Activated CD4-positive, alpha-beta T cell treated with anti-CD3 and anti-CD28 coated beads, Interleukin-2, amount 50 U/mL, for 16 hours (primary cell): ENCODE measurements at places on chromosomes 6 and 20.

DNA sequence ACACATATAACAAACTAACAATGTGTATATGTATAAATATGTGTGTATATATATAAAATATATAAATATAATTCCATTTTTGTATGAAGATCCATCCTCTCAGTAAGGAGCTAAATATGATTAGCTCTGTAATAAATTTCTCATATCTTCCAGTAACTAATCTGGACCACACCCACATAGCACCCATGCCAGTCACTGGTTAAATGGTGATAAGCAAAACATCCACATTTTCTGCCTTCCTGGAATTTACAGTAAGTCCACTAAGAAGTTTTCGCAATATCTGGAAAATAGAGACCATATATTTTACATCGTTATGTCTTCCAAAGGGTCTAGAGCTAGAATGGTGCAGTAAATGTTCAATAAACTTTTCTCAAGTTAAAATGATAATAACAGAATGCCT is 151.5 kb upstream of the STMND1 start:
- DNase-seq: no peak

GRCh38 chr20:6044115-6044514 is 9.7 kb downstream of the LRRN4 start:
- DNase-seq: no peak

DNA sequence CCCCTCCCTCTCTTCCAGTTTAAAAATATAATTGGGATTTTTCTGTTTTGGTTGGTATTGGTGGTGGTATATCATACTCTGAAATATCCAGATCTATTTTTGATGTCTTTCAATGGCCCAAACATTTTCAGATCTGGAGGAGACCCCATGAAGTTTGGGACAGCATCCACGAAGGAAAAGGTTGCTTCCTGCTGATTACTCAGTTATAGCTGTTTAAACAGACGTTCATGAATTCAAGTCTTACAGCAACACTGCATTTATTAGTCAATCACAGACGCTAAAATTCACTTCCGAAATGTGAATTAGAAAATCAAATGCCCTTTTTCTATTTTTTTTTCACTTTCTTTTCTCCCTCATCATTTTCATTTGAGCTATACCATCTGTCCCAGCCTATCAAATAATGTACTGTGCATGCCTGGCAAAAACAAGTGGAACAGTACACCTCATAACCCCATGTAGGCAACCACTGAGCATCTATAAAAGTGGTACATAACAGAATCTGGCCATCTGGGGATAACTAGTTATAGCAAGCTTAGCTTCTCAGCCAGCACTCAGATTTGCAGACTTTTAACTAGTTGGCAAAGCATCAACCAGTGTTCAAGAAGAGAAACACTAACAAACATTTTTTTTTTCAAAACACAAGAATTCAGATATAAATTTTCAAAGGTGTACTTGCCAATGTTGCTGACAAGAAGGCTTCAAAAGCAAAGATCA is 124.5 kb downstream of the HIVEP2 start:
- peak; percentile 26 for DNase-seq

DNA sequence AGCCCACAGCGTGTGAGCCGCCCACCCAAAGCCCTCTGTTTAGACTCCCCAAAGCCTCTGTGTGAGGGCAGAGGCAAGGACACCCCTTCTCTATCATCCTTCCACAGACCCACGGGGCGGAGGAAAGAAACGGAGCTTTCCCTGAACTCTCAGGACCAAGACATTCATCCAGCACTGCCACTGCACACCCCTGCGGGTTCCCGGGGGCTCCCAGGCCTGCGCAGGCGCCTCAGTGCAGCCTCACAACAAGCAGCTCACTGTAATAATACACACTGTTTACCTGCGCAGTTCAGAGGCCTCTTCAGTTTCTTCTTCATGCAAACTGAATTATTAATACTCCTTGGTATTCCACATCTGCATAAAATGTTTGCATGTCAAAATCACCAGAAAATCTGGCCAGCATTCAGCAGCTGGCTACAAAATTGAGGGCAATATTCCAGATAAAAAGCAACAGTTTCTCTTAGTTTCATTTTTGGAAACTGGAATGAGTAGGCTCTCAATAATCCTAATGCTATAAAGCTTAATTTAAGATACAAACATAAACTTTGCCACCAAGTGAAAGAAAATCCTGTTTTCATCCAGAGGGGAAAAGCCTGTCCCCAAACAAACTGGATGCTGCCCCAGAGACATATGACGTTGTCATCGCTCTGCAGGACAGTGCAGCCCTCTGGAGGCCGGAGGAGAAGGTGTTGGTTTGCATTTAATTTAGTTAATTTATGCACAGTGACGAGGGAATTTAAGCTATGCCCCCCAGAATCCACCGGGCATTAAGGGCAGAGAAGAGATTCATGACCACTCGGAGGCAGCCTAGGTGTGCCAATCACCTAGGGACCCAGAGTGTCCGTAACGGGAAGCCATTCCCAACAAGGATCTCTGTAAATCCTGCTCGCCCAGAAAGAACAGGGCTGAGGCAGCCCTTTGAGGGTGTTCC is 45.3 kb downstream of the NINL start:
- DNase-seq: no peak

GRCh38 chr6:36147294-36147693 is 17.0 kb downstream of the MAPK13 start:
- no peak for DNase-seq

- DNase-seq: no peak
These were observed 16.5 kb upstream of the RPN2 start for GRCh38 chr20:37162646-37163045.

DNA sequence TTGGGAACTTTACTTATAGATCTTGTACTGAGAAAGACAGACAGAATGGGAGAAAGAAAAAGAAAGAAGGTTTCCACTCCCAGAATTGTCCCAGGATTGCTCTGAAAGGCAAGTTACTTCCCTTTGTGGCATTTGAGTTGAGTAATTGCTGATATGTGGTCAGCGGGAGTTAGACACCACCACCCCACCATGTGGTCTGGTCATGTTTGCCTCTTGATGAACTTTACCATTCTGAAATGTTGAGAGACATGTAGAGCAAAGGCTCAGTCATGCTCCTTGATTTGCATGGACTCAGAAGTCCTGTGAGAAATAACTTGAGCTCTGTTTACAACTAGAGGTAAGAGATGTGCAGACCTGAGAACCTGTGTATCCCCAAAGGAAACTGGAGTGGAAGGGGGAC is 17.1 kb downstream of the TCF21 start:
- DNase-seq: no peak

DNA sequence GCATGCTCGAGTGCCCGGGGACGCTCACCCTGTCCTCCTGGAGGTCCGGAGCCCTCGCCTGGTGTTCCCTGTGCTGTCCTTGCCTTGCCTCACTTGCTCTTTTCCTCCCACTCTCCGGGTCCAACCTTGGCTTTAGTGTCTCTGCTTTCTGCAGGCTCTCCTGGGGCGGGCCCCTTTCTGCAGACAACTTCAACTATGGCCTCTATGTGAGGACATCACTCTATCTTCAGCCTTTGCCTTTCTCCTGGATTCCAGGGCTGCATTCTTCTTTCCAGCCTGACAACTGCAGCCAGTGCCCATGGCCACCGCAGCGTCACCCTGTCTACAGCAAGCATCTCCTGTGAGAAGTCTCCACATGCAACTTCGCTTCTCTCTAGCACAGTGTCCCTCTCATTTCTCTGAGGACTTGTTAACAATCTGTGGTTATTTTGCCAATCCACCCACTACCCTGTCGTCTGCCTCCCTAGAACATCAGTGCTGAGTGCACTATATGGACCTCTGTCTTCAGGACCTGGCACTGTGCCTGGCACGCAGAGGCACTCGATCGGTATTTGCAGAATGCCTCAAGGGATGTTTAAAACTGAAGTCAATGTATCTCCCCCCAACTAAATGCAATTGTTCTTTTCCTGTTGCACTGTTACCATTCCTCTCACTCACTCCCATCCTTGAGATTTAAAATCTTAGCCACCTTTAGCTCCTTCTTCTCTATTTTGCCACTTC is 35.9 kb downstream of the FOXC1 start:
- no peak for DNase-seq

DNA sequence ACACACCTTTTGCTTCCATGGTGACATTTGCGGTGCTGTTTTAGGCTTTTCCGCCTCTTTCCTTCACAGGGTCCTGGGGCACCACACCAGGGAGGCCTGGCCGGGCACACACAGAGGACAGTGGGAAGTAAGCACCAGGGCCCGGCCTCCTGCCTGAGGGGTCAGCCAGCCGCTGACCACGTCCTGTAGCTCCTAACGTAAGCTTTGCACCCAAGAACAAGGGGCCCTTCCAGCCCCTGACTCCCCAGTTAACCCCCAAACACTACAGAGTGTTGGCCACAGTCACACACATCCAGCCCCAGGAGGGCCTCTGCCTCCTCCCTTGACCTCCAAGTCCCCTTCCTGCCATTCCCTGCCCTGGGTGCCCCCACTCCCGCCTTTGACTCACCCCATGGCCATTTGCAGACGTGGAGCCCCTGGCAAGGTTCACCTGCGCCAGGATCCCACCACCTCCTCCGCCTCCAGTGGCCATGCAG is 54.7 kb downstream of the YTHDF1 start:
- DNase-seq: no peak

DNA sequence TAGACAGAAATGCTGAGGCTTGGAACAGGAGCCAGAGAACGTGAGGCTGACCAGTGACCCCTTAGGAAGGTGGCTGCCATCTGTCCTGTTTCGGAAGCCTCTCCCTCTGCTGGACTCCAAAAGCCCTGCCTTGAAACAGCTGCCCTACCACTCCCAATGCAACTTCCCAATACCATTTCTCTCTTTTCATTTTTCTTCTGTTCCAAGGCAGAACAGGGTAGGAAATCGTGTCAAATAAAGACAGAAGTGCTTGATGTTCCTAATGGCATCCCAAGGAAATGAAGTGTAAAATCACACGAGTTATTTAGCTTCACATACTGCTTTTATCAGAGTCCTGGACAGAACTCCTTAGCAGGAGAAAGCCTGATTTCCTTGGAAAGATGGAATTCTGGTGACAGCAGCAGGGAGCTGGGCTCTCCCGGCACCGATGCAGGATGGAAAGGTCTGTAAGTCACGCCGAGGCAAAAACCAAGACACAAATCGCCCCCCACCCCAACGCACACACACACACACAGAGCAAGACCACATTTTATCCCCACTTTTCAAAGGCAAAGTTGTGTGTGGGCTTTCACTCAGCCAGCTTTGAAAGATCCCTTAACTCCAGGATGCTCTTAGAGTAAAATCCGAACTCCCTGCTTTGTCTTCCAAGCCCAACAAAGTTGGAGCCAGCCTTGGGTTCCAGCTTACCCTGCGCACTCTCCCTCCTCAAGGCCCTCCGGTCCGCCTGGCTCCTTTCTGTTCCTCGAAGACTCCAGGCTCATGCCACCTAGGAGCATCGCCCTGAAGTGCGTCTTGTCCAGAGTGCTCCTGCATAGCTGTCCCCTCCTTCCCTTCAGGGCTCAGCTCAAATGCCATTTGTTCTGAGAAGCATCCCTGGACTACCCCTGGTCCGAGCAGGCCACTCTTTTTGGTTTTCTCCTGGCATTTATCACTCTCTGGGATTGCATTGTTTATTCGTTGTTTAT is 11.6 kb upstream of the STX16 start:
- no peak for DNase-seq

DNA sequence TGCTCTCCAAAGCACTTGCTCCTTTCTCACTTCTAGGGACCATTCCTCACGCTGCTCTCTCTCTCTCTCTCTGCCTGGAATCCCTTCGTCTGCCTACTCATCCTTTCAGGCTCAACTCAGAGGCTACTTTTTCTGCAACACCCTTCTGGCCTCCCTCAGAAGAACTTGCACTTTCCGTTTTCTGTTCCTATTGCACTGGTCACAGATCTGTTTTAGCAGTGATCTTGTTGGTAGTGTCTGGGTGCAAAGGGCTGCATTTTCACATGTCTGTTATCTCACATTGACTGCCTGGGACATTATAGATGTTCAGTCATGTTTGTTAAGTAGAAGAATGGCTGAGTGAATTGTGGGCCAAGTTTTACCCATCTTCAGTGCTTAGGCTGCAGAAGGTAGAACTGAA is 63.5 kb downstream of the RIN2 start:
- no peak for DNase-seq

- no peak for DNase-seq
These were observed 8.9 kb downstream of the UTRN start for GRCh38 chr6:144294016-144294415.

DNA sequence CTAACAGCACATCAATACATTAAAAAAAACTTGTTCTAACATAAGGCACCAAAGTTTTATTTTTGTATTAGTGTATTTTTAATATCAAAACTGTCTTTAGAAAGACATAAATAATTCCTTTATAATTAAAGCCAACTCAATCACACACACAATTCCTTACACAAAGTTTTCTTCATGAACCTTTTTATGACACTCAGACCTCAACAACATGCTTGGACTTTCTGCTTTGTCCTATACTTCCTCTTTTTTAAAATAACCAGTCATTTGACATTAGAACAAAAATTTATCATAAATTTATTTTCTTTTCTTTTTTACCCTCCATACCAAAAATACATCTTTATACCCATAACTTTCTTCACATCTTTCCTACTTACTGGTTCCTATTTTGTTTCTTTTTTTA is 292.0 kb upstream of the ARID1B start:
- no peak for DNase-seq

GRCh38 chr6:129539032-129539431 is 170.9 kb downstream of the ARHGAP18 start:
- no peak for DNase-seq

GRCh38 chr6:7721649-7722048 is 4.2 kb upstream of the BMP6 start:
- no peak for DNase-seq

DNA sequence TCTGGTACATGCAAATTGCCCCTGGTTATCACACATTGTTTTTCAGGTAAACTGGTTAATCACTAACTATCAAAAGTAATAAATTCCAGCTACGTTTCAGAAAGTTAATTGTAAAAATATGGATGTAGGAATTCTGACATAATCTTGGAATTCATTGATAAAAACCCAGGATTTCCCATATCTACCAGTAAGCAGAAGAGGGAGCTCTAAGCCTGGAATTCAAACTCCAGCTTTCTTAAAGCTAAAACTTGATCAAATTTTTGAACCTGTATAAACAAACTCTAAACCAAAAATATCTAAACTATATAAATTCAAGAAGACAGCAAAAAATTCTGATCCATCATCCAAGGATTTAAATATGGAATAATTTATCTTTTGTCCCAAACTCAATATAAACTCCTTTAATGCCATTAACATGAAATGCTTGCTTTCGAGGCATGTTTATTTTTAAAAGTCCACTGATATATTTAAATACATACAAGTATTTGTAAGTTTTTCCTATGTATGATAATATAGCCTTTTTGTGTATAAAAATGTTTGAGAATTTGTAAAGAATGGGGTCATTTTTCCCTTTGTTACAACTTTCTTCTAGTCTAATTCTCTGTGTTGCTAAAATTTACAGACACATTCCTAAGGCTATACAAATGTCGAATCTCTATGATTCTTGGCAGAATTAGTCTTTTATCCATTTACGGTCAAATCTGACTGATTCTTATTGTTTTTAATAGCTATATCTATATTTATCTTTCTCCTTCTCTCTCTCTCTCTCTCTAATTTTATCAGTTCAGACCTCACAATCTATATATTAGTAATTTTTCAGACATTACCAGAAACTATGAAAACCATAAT is 91.4 kb upstream of the RNF217 start:
- no peak for DNase-seq

GRCh38 chr20:3334156-3334943 is 73.1 kb downstream of the DNAAF9 start:
- DNase-seq: no peak

GRCh38 chr6:139473231-139473701 is 98.8 kb upstream of the CITED2 start:
- DNase-seq: no peak
